ENCODE measurements at places on chromosomes 3 and 15.

- DNase-seq = no peak
Measured at GRCh38 chr3:61422945-61423673, 138.3 kb upstream of the PTPRG start.

- no peak for DNase-seq
Measured at GRCh38 chr15:43186003-43186353, 775 bp downstream of the CCNDBP1 start.

DNA sequence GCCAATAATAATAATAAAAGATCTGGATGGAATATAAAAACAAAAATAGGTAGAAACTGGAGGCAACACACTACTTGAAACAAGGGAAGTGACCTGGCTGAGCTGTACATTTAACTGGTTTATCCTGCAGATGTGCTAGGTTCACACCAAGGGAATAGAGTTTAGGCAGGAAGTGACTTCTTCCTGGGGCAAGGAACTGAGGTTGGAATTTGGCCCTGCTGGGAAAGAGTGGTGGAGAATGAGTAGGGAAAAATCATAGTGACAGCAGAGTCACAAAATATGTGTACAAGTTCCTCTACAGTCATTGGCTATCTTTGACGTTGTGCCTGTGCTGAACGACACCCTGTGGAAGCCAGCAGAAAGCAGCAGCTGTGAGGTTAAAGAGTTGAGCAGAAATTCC is 44.1 kb downstream of the ARHGAP11B start:
- DNase-seq = no peak

GRCh38 chr15:31160297-31160696 is 58.8 kb upstream of the TRPM1 start:
- DNase-seq = no peak

- DNase-seq = no peak
Measured at GRCh38 chr3:39028546-39028945, 23.2 kb downstream of the SCN11A start.

- DNase-seq = no peak
Measured at GRCh38 chr3:54358316-54358715, 236.0 kb downstream of the CACNA2D3 start.

Measured in C1 segment of cervical spinal cord (tissue), 14 donors.